CD4-positive, alpha-beta T cell treated with Interferon alpha-2 for 1 hour (primary cell): ENCODE measurements at places on chromosomes 3 and 15.

DNA sequence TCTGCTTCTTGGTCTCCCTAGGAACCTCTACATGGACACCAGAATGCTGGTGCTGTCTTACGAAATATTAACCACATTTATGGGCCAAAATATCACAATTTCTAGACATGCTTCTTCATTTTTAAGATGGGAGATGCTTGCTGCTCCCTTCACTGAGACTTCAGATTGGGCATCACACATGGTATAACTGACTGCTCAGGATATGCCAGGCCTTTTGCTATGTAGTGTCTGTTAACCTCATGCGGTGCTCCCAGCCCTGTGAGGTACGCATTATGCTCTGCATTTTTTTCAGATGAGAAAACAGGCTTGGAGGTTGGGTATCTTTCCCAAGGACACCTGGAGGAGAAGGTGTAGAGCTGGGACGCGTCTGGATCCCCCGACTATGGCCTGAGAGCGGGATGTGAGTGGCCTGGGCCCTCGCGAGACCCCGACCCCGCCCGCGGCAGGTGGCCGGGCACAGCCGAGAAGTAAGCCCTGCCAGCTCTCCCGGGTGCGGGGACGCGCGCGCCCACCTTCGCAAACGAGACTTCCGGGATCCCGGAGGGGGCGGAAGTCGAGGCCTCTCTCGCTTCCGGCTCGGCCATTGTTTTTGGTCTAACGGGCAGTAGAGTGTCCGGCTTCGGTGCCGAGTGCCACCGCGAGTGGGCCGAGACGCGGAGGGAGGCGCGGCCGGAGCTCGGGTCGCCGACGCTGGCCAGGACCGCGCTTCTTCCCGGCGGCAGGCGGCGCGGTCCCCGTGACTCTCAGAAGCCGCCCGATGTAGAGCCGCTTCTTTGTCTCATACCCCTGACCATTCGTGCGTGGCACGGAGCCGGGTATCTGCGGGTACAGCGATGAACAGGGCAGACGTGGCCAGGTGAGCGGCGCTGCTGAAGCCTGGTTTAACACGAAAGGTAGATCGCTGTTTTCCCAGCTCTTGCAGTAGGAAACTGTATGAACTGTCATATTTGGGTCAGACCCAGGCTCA is at the start of gene ZKSCAN7:
Gene ZKSCAN7, plus strand, starts transcription at position 568 of the 967 bp plus-strand sequence. CDS start 1,855 bp downstream, outside the sequence.
- peak; percentile 45 for DNase-seq

DNA sequence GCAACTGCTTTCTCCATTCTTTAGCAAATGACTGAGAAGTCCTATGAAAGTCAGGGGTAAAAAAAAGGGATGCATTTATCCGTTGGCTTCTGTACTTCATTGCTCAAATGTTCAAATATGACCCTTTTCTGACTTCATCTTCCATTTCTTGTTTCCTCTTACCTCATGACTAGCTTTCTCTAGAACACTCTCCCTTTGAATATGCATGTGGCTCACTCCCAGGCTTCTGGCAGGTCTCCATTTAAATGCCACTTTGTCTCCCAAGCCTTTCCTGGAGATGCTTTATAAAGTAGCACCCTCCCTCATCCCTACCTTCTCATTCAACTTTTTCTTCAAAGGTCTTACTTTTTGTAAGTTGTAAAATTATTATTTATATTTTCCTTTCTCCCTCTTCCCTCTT is 781.8 kb downstream of the NAALADL2 start:
- DNase-seq: no peak

- no peak for DNase-seq
Observed at GRCh38 chr15:60804986-60805949, 326.3 kb upstream of the ICE2 start.

- DNase-seq: no peak
Observed at GRCh38 chr15:65920121-65920520, 50.8 kb downstream of the RAB11A start.

GRCh38 chr3:181956122-181956521 is 244.4 kb downstream of the SOX2 start:
- no peak for DNase-seq

DNA sequence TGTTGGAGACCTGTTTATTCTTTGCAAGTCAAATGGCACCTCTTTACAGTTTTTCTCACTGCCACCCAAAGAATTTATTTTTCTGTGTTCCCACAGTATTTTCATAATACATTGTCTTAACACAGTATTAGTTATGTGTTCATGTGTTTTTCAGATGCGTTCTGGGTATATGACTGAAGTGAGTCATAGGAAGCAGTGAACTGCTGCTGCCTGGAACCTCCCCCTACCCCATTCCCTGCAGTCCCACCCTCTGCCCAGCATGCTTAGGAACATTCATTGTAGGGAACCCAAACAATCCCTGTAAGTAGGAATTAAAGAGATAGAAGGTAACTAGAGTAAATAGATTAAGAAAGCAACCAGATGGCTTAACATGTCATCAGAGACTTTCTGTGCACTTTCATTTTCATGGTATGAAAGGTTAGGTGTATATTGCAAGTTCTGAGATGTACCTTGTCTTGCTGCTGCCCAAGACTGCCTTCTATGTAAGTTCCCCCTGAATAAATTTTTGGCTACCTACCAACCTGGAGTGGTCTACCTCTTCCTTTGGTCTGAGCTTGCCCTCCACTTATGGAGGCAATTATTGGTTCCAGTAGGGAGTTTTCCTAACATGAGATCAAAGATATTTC is 21.9 kb upstream of the SQOR start:
- DNase-seq: no peak

DNA sequence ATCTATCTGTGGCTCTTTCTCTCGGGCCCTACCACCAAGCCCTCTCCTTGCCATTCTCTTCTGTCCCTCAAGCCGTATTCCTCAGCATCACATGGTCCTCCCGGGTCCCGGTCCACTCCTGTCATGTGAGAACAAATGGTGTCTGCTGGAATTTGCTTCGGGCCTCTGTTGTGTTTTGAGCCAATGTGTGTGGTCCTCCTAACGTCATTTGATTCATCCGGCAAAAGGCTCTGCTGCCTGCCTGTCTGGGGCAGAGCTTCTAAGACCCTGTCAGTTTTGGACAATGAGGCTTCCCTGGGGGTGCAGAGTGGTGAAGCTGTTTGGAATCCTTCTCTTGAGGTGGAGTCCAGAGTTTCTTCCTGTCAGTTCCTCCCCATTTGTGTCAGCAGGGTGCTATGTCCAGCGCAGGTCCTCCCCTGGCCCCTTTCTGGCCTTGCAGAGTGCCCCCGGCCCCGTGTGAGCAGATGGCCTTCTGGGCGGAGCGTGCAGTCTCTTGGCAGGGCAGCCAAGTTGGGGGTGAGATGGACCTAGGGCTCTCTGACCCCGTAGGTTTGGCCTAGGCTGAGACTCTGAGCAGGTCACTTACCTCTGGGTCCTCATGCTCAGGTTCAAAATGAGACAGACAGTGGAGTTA is 93.6 kb downstream of the APBA2 start:
- DNase-seq: no peak

DNA sequence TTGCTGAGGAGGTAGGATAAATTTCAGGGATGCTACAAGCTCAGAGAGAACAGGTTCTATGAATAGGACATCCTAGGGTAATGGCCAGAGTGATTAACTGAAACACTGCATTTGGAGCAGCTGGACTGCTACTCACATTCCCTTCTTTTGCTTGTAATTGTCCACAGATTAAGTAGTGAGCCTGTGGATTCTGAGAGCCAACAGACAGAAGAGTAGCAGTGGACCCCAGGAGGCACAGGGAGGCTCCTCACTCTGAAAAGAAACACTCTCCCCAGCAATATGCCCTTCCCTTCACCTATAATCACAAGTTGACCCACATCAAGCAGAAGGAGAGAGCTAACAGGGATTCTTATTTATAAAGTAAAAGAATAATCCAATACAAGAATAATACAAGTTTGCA is 10.6 kb upstream of the RFX7 start:
- DNase-seq: no peak

GRCh38 chr3:46350262-46350565 is 3.7 kb upstream of the CCR2 start:
- DNase-seq: no peak

- DNase-seq: no peak
Observed at GRCh38 chr3:173688216-173688842, 290.8 kb downstream of the NLGN1 start.

DNA sequence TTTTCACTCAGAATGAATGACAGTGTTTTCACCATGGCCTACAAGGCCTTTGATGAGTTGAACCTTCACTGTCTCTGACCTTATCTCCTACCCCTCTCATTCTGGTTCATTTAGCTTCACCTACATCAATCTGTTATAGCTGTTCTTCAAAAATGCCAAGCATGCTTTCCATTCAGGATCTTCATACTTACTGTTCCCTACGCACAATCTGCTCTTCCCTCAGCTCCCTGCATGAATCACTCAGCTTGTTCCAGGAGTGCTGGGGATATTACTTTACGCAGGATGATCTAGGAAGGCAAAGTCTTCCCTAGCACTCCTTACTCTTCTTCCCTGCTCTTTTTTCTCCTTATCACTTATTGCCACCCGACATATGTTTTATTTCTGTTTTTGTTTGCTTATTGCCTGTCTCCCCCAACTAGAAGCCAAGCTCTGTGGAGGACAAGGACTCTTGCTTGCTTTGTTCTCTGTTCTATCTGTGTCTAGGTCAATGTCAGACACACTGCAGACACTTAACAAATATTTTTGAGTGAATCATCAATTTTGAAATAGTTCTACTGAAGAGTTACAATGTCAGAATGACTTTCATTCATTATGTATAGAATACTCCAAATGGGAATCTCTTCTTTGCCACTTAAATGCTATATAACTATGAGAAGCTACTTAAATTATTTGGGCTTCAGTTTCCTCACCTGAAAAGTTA is 238.3 kb upstream of the FEZF2 start:
- DNase-seq: no peak

- DNase-seq: no peak
Observed at GRCh38 chr3:46576879-46577278, 10.8 kb upstream of the LRRC2 start.

DNA sequence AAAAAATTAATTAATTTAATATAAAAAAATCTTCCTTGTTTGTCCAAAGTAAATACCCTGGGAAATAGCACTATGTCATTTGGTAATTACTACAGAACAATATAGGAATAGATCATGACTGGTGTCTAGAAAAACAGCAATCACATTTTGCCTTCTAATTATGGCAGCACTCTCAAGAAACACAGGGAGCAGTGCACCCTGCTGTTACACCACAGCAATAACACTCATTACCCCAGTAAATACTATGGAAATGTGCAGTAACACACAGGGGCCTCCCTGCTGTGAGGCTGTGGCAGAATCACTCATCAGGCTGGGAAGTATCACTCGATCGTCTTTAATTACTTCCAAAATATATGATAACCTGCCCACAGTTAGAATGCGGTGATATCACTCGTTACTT is 646.0 kb downstream of the TUSC7 start:
- no peak for DNase-seq

- DNase-seq: no peak
Observed at GRCh38 chr15:52645916-52646315, 33.3 kb downstream of the ATOSA start.

DNA sequence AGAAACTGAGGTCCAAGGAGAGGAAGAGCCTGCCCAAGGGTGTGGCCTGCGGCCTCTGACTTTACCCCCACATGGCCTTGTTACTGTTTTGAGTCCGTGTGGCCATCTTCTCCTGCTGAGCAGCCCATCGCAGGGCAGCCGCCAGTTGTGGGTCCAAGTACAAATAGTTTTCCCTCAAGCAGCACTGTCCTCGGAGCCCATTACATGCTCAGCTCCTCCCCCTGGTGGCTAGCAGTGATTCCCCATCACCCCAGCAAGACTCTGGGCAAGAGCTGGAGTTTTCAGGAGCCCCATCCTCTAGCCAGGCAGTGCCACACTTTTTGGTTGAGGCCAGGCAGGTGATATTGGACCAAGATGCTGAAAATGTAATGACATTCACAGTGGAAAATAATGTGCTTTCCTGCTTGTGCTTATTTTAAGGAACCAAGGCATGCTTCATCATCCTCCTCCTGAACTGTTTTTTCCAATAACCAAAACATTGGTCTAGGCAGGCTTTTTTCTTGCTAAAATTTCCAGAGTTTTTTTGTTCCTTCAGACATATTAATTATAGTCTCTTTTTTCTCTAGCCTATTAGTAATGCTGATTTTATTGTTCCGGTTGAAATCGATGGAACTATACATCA is 23.2 kb upstream of the VILL start:
- peak; percentile 60 for DNase-seq
